ENCODE measurements at places on chromosomes 11 and 22.

DNA sequence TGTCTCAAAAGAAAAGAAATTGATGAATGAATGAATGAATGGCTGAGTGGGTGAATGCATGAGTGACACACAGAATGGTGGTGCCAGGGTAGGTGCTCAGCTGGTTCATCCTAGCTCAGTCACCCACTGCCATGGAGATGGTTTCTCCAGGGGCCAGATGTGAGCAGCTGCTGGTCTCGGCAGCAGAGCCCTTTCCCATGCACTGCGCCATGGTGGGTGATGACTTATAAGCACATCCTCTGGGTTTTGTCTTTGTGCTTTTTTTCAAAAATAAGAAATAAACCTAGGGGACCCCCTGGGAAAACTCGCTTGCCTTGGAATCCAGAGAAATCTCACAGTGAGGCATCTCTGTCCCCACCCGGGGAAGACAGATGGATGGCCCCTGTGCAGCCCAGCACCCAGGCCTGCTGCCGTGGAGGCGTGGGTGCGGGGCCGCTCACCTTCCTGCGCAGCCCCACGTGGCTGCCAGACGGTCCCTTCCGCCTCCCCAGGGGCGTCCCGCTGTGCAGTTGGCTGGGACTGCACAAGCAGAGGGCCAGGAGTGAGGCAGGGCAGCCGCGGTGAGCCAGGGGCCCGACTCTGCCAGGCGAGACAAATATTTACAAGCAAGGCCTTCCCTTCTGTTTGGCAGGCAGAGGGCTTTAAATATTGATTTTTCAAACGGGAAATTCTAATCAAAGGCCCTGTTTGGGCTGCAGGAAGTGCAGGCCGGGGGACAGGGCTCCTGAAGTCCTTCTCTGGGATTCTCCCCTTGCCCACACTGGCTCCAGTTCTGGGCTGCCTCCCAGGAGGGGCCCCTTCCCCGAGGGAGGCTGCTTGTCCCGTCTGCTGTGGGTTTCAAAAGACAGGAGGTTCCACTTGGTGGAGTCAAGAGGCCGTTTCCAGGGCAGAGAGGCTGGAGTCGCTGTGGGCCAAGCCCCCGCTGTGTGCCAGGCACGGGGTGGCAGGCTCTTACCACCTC is 24.3 kb downstream of the MPPED1 start:
- no peak for DNase-seq

DNA sequence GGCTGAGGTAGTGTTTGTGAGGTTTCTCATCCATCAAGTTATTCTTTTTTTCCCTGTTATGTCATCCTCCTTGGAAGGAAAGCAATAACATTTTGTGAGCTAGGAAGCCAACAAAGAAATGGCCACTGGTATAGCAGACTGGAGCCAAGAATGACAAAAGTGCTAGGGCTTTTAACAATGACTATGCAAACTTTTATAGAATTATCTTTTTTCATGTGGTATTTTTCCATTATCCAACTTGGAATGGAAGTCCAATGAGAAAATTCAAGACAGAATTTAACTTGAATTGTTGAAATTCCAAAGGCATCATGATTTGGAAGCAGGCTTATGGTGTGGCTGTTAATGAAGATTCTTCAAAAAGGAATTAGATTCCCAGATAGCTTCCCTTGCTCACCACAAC is 216.4 kb upstream of the PDGFD start:
- no peak for DNase-seq

- DNase-seq, result no peak
Measured at GRCh38 chr22:24095826-24096757, 85.0 kb downstream of the CABIN1 start.

- DNase-seq, result no peak
Measured at GRCh38 chr11:60761436-60762190, 4.9 kb downstream of the MS4A15 start.

DNA sequence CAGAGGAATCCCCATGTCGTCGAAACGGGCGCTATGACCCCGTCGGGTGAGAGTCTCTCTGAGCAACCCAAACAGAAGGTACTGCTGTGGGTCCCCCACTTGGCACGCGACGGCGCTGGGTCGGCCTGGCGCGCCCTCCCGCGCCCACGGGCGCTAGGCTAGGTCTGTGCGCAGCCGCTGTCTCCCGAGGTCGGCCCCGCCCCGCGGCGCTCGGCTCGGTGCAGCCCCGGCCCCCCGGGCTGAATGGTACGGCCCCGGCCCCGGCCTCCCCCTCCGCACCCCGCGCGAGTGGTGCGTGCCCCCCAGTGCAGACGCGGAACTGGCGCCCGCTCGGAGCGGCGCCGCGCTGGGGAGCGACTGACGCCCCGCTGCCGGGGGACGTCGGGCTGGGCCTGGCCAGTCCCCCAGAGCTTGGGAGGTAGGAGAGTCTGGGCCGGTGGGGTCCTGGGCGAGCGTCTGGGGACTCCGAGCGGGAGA is at the start of gene MADD:
Gene MADD, plus strand, starts transcription at position 305 of the 477 bp plus-strand sequence.
- DNase-seq, result peak; percentile 89

DNA sequence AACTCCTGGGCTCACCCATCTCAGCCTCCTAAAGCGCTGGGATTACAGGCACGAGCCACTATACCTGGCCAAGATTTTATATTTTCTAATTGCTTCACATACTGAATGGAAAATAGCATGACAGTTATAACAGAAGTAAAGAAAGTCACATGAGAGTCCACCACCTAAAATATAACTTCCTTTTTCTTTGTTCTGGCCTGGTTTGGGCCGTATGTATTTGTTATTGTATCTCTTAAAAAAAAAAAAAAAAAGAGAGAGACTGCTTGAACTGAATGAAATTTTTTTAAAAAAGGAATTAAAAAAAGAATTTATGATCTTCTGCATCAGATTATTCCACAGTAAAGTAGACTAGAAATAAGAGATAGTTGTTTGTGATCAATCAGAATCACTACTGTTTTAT is 86.0 kb upstream of the GRIK4 start:
- DNase-seq, result no peak

GRCh38 chr11:109828387-109828786 is 264.8 kb upstream of the ZC3H12C start:
- no peak for DNase-seq

GRCh38 chr11:95456714-95457491 is 225.9 kb upstream of the SESN3 start:
- DNase-seq, result no peak

DNA sequence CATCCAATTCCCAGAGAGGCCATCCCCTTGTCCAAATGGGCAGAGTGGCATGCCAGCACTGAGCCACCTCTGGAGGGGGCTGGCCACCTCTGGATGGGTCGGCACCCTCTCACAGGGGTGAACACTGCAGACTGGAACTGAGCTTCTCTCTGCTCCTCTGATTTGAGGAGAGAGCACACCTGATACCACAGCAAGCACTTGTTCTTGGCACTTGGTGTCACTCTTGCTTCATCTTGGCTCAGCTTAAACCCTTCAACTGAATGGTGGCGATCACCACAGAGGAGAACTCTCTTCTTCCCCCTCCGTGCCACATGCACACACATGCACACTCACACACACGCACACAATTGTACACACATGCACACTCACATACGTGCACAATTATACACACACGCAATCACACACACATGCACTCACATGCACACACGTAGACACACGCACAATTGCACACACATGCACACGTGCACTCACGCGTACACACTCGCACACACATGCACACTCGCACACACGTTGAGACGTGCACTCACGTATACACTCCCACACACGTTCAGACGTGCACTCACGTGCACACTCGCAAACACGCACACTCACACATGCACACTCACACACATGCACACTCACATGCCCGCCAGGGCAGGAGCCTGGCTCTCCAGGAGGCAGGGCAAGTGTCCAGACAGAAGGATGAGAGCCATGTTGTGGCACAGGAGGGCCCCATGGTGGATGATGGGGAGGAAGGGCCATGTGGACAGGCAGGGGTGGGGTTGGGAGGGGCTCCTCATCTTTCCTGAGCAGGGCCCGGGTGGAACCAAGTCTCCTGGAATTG is 23.4 kb downstream of the OVOL1 start:
- DNase-seq, result no peak

DNA sequence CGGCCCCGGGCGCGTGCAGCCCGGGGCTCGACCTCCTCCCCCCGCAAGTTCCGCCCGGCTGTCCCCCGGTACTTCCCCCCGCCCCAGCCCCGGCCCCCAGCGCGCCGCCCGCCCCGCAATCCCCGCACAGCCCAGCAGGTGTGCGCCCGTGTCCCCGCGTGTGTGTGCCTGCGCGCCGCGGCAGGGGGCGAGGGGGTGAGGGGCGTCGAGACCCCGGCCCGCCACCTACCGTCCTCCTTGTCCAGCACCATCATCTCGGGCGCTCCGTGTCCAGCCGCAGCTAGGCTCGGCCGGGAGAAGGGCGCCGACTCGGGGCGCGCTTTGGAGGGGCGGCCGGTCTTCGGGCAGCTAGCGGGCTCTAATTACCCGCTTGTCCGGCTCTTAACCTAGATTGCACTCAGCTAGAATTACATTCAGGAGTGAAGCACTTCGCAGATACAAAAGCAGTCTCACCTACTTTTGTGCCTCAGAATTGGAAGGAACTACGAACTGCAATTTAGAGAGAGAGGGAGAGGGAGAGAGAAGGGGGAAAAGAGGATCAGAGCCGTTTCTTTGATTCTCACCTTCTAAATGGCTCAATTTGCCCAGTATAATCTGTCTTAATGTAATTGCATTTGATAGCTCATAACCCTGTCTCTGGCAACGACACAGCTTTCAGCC is 439 bp downstream of the LMO1 start:
- DNase-seq, result peak; percentile 19

GRCh38 chr11:113251281-113251680 is 63.1 kb upstream of the TTC12 start:
- no peak for DNase-seq

GRCh38 chr11:22780952-22781593 is 48.5 kb downstream of the SVIP start:
- no peak for DNase-seq

GRCh38 chr22:46501701-46502100 is 35.7 kb downstream of the CELSR1 start:
- DNase-seq, result peak; percentile 70

GRCh38 chr11:44621140-44621681 is 55.7 kb downstream of the CD82 start:
- peak; percentile 57 for DNase-seq

GRCh38 chr11:20243974-20244373 is 83.7 kb upstream of the DBX1 start:
- no peak for DNase-seq

- no peak for DNase-seq
Measured at GRCh38 chr11:64206457-64207255, at the start of gene FERMT3. Gene FERMT3, plus strand, starts transcription at chr11:64206721. Its CDS starts 644 bp downstream, at chr11:64207365.

DNA sequence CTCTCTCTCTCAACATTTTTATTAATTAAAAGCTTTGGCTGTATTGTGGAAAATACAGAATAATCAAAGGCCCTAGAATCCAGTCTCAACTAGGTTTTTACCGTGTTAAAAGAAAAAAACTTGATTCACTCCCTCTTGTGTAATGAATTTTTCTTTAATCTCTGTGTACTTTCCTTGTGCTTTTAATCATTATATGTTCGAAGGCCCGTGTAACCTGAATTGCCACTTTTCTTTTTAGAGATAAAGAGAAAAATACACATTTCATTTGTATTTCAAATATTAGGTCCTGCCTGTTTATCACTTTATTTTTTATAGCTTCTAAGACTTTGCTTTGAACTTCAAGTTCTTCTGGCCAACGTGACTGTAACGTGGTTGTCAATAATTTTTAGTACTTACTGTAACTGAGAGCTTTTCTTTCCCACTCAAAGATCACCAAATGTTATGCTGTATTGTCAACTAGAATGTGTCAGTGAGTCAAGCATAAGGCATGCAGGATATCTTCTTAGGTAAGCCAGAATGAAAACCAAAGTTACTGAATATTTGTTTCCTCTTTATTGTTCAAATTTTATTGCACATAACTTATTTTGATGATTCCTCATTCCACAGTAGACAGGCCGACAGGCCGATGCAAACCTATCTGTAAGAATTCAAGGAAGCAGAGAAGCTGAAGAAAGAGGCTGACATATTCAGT is 23.3 kb upstream of the FAR1 start:
- peak; percentile 4 for DNase-seq

DNA sequence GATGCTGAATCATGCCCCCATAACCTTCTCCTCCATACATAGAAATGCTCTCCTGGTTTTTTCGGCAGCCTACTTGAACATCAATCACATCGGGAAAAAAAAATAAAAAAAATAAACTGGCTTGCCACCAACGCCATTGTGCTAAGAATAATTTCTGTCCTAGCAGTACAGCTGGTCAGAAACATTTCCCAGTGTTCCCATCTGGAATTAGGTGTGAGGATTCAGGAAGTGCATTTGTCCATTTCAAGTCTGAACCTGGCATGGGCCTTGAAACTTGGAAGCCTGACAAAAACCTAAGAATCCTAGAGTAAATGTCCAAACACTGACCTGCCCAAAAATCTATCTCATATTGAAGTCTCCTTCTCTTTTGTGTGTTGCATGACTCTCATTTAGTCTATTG is 16.6 kb upstream of the NAV2 start:
- DNase-seq, result no peak

Measured in EL (cell line).